ENCODE measurements at places on chromosomes 1 and 21. TPM values are rescaled to one million over a fixed set of nuclear protein-coding genes. Genes with fewer than 3 reads are reported as not detected.

The KRTAP10-4 gene
- not detected for total RNA-seq

DNA sequence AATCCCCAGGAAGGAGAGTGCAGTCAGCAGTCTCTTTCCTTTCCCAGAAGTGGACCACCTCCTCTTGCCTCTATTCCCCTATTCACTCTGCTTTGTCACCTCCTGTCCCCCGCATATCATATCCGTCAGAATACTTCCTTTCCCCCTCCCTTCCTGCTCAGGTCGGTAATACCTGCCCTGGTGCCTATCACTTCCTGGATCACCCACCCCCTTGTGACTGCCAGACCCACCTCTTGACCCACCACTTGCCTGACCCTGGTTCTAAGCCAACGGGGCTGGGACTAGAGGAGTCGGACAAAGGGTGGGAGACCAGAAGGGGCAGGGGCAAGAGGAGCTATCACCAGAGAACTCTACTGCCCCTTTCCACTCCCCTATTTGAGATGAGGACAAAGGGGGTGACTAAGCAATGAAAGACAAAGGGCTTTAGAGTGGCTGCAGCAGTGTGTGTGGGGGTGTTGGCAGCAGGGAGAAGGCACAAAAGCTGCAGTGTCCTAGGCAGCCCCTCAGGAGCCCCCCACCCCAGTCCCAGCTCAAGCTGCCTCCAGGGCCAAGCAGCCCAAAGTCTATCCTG, 1.7 kb upstream of the ADAMTS4 start:
- no peak for DNase-seq
- H3K27me3 ChIP-seq: no peaks in the 10 kb centered on the region
- peaks cover 61% of the 10 kb centered on the region for H3K4me1 ChIP-seq
- peaks cover 12% of the 10 kb centered on the region for H3K36me3 ChIP-seq
- H3K27ac ChIP-seq: peak overlapping the region; percentile 97

DNA sequence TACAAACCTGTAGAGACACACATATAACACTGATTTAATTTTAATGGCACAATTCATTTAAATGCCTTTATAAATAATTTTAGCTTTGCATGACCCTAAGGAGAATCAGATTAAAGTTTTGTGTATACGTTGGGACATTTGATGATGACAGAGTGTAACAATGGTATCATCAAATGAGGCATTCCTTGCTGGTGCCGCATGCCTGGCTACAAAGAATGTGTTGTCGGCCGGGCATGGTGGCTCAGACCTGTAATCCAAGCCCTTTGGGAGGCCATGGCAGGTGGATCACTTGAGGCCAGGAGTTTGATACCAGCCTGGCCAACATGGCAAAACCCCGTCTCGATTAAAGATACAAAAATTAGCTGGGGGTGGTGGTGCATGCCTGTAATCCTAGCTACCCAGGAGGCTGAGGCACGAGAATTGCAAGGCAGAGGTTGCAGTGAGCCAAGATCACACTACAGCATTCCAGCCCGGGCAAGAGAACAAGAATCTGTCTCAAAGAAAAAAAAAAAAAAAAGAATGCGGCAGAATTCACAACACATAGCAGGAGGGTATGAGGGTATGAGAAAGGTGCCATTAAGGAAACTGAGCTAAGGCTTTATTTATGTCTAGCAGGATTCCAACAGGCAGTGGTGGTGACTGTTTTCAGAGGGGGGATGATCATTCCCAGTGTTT, 58.9 kb downstream of the PTPN14 start:
- no peak for DNase-seq
- H3K36me3 ChIP-seq: peaks cover 3% of the 10 kb centered on the region
- peak overlapping the region; percentile 72 for H3K27ac ChIP-seq
- no peaks in the 10 kb centered on the region for H3K27me3 ChIP-seq
- no peak overlapping the region for H3K4me3 ChIP-seq
- H3K4me1 ChIP-seq: peaks cover 16% of the 10 kb centered on the region

DNA sequence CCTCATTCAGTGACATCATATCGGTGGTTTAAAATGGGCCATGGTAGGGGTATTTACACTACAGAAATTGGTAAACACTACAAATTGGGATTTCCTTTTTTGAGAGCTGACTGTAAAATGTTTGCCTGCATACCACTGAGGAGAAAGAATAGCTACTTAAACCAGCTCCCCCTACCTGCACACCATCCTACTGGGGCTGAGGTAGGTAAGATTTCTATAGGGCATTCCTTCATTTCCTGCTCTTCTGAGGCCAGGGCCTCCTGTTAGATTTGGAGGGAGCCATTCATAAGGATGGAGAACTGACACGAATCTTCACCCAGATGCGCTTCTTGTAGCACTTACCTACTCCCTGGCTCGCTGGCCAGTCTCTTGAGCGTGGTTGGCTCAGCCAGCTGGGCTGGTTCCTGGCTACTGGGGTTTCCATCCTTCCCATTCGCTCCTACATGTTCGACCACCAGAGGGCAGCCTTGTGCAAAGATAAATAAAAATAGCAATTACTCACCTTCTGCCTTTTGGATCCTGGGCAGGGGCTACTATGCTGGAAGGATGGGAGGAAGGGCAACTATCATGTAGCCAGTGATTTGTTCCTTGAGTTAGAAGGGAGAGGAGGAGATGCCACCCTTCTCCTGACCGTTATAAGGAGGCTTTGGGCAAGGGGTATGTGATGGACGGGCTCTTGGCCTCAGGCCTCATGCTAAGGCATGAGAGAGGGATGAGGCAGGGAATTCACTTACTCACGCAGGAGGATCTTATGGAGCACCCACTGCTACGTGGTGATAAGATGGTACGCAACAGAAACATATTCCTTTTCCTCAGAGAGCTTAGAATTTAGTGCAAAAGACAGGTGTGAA, 10.7 kb downstream of the OPTC start:
- H3K27me3 ChIP-seq: peaks cover 3% of the 10 kb centered on the region
- peaks cover 45% of the 10 kb centered on the region for H3K4me1 ChIP-seq
- no peaks in the 10 kb centered on the region for H3K36me3 ChIP-seq
- H3K27ac ChIP-seq: no peak overlapping the region
- no peak overlapping the region for H3K4me3 ChIP-seq
- DNase-seq: peak; percentile 87

- DNase-seq: no peak
- H3K27me3 ChIP-seq: no peaks in the 10 kb centered on the region
- peaks cover 39% of the 10 kb centered on the region for H3K4me1 ChIP-seq
- peaks cover 9% of the 10 kb centered on the region for H3K36me3 ChIP-seq
- no peak overlapping the region for H3K4me3 ChIP-seq
These were observed 124.8 kb downstream of the ROR1 start for GRCh38 chr1:63898428-63899196.

DNA sequence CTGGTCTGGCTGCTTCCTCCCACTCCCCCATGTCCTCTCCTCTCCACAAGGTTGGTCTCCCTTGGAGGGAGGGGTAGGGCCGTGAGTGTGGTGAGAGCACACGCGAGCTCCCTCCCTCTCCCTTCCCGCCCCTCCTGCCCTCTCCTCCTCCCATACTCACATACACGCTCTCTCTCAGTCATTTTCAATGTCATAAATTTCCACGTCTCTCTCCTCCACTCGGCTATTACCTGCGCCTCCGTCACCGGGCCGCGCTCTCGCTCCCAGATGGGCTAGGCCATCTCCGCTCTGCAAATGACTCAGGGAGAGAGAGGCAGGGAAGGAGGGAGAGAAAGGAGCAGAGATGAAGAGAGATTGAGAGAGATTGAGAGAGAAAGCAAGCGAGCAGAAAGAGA, 36.7 kb upstream of the DMBX1 start:
- DNase-seq: no peak
- H3K4me1 ChIP-seq: peaks cover 15% of the 10 kb centered on the region
- peaks cover 95% of the 10 kb centered on the region for H3K27me3 ChIP-seq
- no peak overlapping the region for H3K27ac ChIP-seq
- no peaks in the 10 kb centered on the region for H3K36me3 ChIP-seq

GRCh38 chr1:93614986-93615581, 66.6 kb downstream of the BCAR3 start:
- H3K4me1 ChIP-seq: peaks cover 53% of the 10 kb centered on the region
- H3K4me3 ChIP-seq: no peak overlapping the region
- DNase-seq: no peak
- H3K36me3 ChIP-seq: no peaks in the 10 kb centered on the region
- no peak overlapping the region for H3K27ac ChIP-seq

The ROR1 gene
- 81.4 TPM for total RNA-seq

- no peak for DNase-seq
- H3K36me3 ChIP-seq: peaks cover 27% of the 10 kb centered on the region
- no peak overlapping the region for H3K4me3 ChIP-seq
- no peaks in the 10 kb centered on the region for H3K27me3 ChIP-seq
- peaks cover 7% of the 10 kb centered on the region for H3K4me1 ChIP-seq
- no peak overlapping the region for H3K27ac ChIP-seq
These were observed 6.0 kb downstream of the POFUT2 start for GRCh38 chr21:45281411-45282282.

The FCN3 gene
- 0.24 TPM for total RNA-seq

DNA sequence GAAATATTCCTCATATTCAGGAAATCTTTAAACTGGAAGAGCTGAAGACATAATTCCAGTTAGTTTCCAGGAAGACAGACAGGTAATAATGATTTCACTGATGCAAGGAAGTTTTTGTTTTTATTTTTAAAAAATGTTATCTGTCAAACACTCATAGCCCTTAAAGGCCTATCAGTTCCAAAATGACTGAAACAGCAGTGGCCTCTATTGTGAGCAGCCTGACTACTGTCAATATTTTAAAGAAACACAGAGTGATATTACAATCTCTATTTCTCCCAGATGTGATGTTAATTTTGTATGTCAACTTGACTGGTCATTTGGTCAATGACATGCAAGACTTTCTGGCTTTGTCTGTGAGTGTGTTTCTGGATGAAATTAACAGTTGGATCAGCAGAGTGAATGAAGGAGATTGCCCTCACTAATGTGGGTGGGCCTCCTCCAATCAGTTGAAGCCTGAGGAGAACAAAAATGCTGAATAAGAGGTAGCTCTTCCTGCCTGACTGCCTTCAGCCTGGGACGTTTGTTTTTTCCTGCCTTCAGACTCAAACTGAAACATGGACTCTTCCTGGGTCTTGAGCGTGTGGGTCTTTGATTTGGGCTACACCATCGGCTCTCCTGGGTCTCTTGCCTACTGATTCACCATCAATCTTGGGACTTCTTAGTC, 31.3 kb upstream of the SLC30A10 start:
- no peak overlapping the region for H3K4me3 ChIP-seq
- no peak overlapping the region for H3K27ac ChIP-seq
- peaks cover 17% of the 10 kb centered on the region for H3K27me3 ChIP-seq
- DNase-seq: no peak
- H3K4me1 ChIP-seq: no peaks in the 10 kb centered on the region

- H3K4me1 ChIP-seq: peaks cover 4% of the 10 kb centered on the region
- no peaks in the 10 kb centered on the region for H3K36me3 ChIP-seq
- no peak overlapping the region for H3K27ac ChIP-seq
- H3K27me3 ChIP-seq: peaks cover 23% of the 10 kb centered on the region
These were observed 56.2 kb downstream of the LGR6 start for GRCh38 chr1:202249846-202250245.

DNA sequence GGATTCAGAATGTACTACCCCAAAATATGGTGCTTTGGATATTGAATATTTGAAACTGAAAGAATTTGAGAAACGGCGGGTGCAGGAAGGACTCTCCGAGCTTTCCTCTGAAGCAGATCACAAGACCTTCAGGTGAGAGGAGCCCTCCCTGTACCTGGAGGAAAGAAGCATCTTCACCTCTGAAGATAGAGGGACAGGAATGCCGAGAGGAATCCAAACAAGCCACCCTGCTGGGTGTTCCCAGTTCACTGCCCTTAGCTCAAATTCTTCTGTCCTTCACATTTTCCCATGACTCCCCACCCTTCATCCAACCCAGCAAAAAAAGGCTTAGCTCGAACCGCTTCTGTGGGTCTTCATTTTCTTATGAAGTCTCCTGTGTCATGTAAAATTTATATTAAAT, 18.2 kb upstream of the PADI2 start:
- no peak for DNase-seq
- no peak overlapping the region for H3K4me3 ChIP-seq
- peaks cover 4% of the 10 kb centered on the region for H3K27me3 ChIP-seq
- H3K27ac ChIP-seq: no peak overlapping the region
- H3K4me1 ChIP-seq: no peaks in the 10 kb centered on the region

GRCh38 chr1:221228594-221228993, 349.4 kb downstream of the HLX start:
- peaks cover 22% of the 10 kb centered on the region for H3K27me3 ChIP-seq
- H3K4me1 ChIP-seq: no peaks in the 10 kb centered on the region
- H3K27ac ChIP-seq: no peak overlapping the region
- DNase-seq: no peak
- no peak overlapping the region for H3K4me3 ChIP-seq
- no peaks in the 10 kb centered on the region for H3K36me3 ChIP-seq

GRCh38 chr1:10629816-10630571, 155.2 kb downstream of the PEX14 start:
- H3K36me3 ChIP-seq: peaks cover 10% of the 10 kb centered on the region
- peaks cover 2% of the 10 kb centered on the region for H3K4me1 ChIP-seq
- DNase-seq: no peak
- no peak overlapping the region for H3K4me3 ChIP-seq
- H3K27ac ChIP-seq: no peak overlapping the region
- no peaks in the 10 kb centered on the region for H3K27me3 ChIP-seq

The VANGL1 gene
- 16.0 TPM for total RNA-seq

- peak; percentile 58 for DNase-seq
- peaks cover 43% of the 10 kb centered on the region for H3K4me1 ChIP-seq
These were observed 559 bp downstream of the BACH1 start for GRCh38 chr21:29299046-29299915.

- no peak overlapping the region for H3K4me3 ChIP-seq
- H3K27ac ChIP-seq: no peak overlapping the region
- no peaks in the 10 kb centered on the region for H3K36me3 ChIP-seq
- H3K4me1 ChIP-seq: no peaks in the 10 kb centered on the region
- H3K27me3 ChIP-seq: no peaks in the 10 kb centered on the region
These were observed 368.5 kb upstream of the SNX7 start for GRCh38 chr1:98292994-98293393.

The A3GALT2 gene
- total RNA-seq: 0.58 TPM

GRCh38 chr1:47710329-47711071, 272.7 kb downstream of the FOXD2 start:
- peak; percentile 92 for DNase-seq
- H3K36me3 ChIP-seq: no peaks in the 10 kb centered on the region
- peaks cover 97% of the 10 kb centered on the region for H3K27me3 ChIP-seq
- H3K4me1 ChIP-seq: peaks cover 13% of the 10 kb centered on the region
- peak overlapping the region; percentile 59 for H3K4me3 ChIP-seq

- H3K4me1 ChIP-seq: no peaks in the 10 kb centered on the region
- no peak overlapping the region for H3K4me3 ChIP-seq
- peaks cover 3% of the 10 kb centered on the region for H3K36me3 ChIP-seq
- no peak overlapping the region for H3K27ac ChIP-seq
These were observed 104.7 kb downstream of the SNX7 start for GRCh38 chr1:98766255-98766654.

The SPRR2F gene
- total RNA-seq: 54.4 TPM

The ERG gene
- 3.0 TPM for total RNA-seq

GRCh38 chr1:64029037-64029436, 174.4 kb upstream of the UBE2U start:
- H3K27me3 ChIP-seq: no peaks in the 10 kb centered on the region
- peaks cover 28% of the 10 kb centered on the region for H3K36me3 ChIP-seq
- peaks cover 16% of the 10 kb centered on the region for H3K4me1 ChIP-seq
- DNase-seq: no peak
- no peak overlapping the region for H3K4me3 ChIP-seq
- no peak overlapping the region for H3K27ac ChIP-seq
